Left lung (tissue), 14 donors: ENCODE measurements at places on chromosomes 13 and 19. TPM values are rescaled to one million over a fixed set of nuclear protein-coding genes. Genes with fewer than 3 reads are reported as not detected.

GRCh38 chr19:44740351-44740824, 8.1 kb upstream of the BCL3 start:
- no peaks in the 10 kb centered on the region for H3K36me3 ChIP-seq
- peak overlapping the region; percentile 97 for H3K27ac ChIP-seq

DNA sequence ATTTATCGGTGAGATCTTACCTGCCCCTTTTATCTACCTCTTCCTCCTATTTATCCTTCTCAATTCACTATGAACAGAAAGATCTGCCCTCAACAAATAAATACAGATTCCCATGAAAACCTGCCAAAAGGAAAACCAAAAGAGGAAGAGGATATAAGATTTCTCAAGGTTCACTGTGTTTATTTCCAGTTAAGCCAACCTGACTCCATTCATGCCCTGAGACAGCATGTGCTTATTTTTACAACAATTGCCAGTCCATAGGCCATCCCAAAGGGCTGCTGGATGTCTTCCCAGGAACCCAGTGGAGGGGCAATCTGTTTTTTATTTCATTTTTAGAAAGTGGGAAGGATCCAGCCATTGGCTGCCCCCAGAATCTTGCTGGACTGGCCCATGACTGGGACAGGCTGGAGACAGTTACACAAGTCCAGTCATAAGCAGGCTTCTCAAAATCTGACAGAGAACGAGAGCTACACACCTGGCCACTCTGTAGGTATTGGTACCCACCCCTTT, 209.1 kb downstream of the IRS2 start:
- H3K4me3 ChIP-seq, result no peak overlapping the region
- H3K4me1 ChIP-seq, result no peaks in the 10 kb centered on the region
- DNase-seq, result no peak
- no peaks in the 10 kb centered on the region for H3K27me3 ChIP-seq
- no peak overlapping the region for H3K27ac ChIP-seq

- no peaks in the 10 kb centered on the region for H3K36me3 ChIP-seq
- H3K27ac ChIP-seq, result no peak overlapping the region
- H3K4me1 ChIP-seq, result peaks cover 15% of the 10 kb centered on the region
- peaks cover 8% of the 10 kb centered on the region for H3K27me3 ChIP-seq
- H3K4me3 ChIP-seq, result no peak overlapping the region
Observed at GRCh38 chr13:110214637-110215036, 92.3 kb downstream of the COL4A1 start.

DNA sequence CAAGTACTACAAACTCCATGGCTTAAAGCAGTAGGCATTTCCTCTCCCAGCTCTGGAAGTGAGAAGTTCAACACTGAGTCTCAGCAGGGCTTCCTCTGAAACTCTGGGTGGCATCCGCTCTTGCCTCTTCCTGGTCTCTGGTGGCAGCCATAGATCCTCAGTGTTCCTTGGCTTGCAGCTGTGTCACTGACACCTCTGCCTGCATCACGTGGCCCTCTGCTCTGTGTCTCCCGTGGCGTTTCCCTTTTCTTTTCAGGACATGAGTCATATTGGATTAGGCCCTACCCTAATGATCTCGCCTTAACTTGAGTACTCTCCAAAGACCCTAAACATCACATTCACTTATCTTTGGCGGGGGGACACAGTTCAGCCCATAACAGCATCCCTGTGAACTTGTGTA, 466.7 kb downstream of the MYO16 start:
- no peaks in the 10 kb centered on the region for H3K36me3 ChIP-seq
- no peak overlapping the region for H3K4me3 ChIP-seq
- no peak for DNase-seq

DNA sequence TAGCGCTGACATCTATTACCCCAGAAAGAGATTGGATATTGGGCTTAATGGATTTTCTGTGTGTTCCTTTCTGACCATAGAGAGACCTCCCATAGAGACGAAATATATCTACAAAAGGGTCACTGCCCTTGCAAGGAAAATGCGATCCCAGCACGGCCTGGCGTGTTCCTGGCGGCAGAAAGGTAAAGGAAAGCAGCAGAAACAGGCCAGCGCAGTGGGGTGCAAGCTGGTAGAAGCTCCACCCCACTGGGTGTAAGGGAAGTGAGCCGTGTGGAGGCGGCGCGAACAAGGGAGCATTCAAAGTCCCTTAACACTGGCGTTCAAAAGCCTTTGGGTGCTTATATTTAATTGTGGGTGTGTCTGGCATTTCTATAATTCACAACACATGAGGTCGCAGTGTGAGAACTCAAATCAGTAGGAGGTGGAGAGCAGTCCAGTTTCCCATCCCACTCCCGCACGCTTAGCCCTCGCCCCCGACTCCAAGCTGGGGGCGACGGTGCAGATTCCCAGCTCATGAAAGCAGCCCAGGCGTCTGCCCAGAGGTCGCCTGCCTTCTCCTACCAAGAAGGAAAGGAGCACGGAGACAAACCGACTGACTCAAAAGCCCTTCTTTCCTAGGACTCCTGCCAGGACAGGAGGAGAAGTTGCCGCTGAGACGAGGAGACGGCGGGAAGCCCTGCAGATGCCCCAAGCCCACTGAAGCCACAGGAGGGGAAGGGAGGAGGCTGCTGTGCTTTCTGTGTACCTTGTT, 478.4 kb downstream of the FOXO1 start:
- no peaks in the 10 kb centered on the region for H3K27me3 ChIP-seq
- H3K4me1 ChIP-seq, result peaks cover 17% of the 10 kb centered on the region
- DNase-seq, result no peak
- H3K36me3 ChIP-seq, result no peaks in the 10 kb centered on the region

- no peaks in the 10 kb centered on the region for H3K4me1 ChIP-seq
- H3K27me3 ChIP-seq, result no peaks in the 10 kb centered on the region
- no peaks in the 10 kb centered on the region for H3K36me3 ChIP-seq
- no peak overlapping the region for H3K4me3 ChIP-seq
- H3K27ac ChIP-seq, result no peak overlapping the region
Observed at GRCh38 chr13:37984357-37984756, 114.8 kb upstream of the TRPC4 start.

- H3K4me1 ChIP-seq, result no peaks in the 10 kb centered on the region
- H3K27ac ChIP-seq, result no peak overlapping the region
- H3K36me3 ChIP-seq, result no peaks in the 10 kb centered on the region
- no peak for DNase-seq
- H3K27me3 ChIP-seq, result no peaks in the 10 kb centered on the region
Observed at GRCh38 chr13:102972191-102972590, 94.0 kb downstream of the SLC10A2 start.

DNA sequence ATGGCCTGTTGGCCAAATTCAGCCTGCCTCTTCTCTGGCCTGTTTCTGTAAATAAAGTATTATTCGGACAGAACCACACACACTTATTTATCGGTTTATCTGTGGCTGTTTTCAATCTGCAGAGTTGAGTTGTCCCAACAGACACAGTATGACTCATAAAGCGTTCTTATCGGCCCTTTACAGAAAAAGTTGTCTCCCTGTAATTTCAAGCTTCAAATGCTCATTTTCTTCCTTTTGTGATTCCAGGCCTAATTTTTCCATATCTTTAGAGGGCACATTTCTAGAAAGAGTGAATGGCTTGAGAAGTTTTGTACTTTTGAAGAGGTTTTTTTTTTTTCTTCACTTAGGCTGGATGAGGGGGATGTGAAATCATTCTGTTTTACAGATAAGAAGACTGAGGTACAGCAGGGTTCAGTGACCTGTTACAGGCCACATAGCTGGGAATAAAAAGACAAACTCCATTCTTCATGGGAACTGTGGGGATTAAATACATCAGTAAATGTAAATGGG, 440.9 kb downstream of the TSHZ3 start:
- no peaks in the 10 kb centered on the region for H3K36me3 ChIP-seq
- H3K27me3 ChIP-seq, result no peaks in the 10 kb centered on the region
- no peak overlapping the region for H3K27ac ChIP-seq
- no peaks in the 10 kb centered on the region for H3K4me1 ChIP-seq
- no peak for DNase-seq

DNA sequence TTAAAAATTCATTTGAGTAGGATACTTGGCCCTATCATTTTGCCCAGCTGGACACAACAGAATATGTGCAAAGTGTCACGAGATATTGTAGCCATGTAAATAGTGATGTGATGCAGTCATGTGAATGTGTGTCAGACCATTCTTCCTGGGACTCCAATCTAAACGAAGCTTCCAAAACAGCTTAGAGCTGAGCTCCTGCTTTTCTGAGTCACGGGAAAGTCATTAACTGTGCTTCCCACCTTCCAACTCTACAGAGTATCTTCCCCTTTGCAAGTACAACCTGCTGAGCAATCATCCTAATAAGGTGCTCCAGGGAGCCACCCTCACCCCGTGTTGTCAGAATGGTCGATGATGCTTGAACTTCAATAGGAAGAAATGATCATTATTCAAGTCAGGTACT, 294.7 kb downstream of the MYO16 start:
- H3K4me3 ChIP-seq, result no peak overlapping the region
- DNase-seq, result no peak
- no peaks in the 10 kb centered on the region for H3K27me3 ChIP-seq
- no peaks in the 10 kb centered on the region for H3K36me3 ChIP-seq
- no peak overlapping the region for H3K27ac ChIP-seq

DNA sequence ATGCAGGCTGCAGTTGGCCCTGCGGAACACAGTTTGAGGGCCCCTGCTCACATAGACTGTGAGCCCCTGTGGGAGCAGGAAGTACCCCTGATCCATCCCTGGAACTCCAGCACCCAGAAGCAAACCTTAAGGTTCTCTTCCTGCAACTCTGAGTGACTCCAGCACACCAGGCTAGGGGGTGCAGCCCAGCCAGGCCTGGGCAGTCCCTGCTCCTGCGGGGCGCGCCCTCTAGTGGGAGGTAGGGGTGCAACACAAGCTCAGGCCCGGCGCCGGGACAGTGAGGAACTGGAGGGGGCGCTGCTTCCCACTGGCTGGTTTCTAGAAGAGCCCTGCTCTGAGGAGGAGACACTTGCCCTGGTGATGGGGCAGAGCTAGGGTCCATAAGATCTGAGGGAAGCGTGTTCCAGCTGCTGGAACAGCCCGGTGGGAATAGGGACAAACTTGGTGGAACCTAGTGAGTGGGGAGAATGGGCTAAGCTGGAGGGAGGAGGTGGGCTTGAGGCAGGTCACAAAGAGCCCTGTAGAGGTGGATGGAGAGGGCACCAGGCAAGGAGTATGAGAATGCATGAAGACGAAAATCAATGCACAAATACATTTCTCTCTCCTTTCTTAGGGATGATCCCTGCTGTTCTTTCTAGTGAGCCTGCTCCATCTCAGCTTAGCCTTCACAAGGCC, 5.0 kb downstream of the ZSCAN5A start:
- H3K27me3 ChIP-seq, result no peaks in the 10 kb centered on the region
- H3K36me3 ChIP-seq, result no peaks in the 10 kb centered on the region
- H3K27ac ChIP-seq, result no peak overlapping the region
- DNase-seq, result no peak

DNA sequence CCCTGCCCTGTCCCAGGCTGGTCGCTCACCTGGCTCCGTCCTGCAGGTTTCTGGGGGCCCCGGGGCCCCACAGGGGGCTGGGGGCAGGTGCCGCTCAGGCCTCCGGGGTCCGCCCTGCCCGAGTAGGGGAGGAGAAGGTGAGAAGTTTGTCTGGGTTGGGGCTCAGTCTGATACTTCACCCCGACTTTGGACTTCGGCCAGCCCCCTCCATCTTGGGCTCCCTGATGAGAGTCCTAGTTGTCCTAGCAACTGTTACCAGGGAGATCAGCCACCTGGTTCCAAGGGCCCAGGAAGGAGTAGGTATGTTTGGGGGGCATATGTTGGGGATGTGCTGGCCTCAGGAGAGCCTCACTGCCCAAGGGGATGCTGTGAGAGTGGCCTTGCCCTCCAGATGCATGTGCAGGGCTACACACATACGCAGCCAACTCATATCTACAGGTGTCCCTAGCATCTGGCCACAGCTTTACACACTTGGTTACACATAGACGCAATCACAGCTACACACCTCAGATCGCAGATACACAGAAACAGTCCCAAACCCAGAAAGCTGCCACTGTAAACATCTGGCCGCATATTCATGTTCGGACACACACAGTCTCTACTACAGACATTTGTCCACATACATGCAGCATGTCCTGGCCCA, 3.4 kb downstream of the NUMBL start:
- no peak overlapping the region for H3K4me3 ChIP-seq
- H3K27me3 ChIP-seq, result no peaks in the 10 kb centered on the region
- no peak overlapping the region for H3K27ac ChIP-seq

- no peaks in the 10 kb centered on the region for H3K36me3 ChIP-seq
- DNase-seq, result no peak
- no peak overlapping the region for H3K4me3 ChIP-seq
- no peak overlapping the region for H3K27ac ChIP-seq
- peaks cover 41% of the 10 kb centered on the region for H3K27me3 ChIP-seq
Observed at GRCh38 chr19:6712692-6713670, 7.5 kb downstream of the C3 start.

- peak; percentile 25 for DNase-seq
- H3K27me3 ChIP-seq, result no peaks in the 10 kb centered on the region
- peaks cover 10% of the 10 kb centered on the region for H3K4me1 ChIP-seq
- H3K4me3 ChIP-seq, result no peak overlapping the region
- H3K36me3 ChIP-seq, result no peaks in the 10 kb centered on the region
Observed at GRCh38 chr13:73092829-73093228, 34.0 kb downstream of the KLF5 start.

GRCh38 chr13:110455941-110456340, 105.6 kb downstream of the RAB20 start:
- no peaks in the 10 kb centered on the region for H3K36me3 ChIP-seq
- H3K4me3 ChIP-seq, result peak overlapping the region; percentile 4
- H3K27ac ChIP-seq, result no peak overlapping the region
- no peaks in the 10 kb centered on the region for H3K27me3 ChIP-seq

GRCh38 chr19:15640294-15640903, at the start of gene CYP4F3:
CYP4F3 (plus strand) TSS chr19:15640897; CDS start chr19:15641416, 519 bp downstream.
- no peak for DNase-seq
- no peaks in the 10 kb centered on the region for H3K4me1 ChIP-seq
- H3K27ac ChIP-seq, result no peak within 1 kb of the TSS

GRCh38 chr13:84497613-84498012, 615.3 kb upstream of the SLITRK1 start:
- H3K27ac ChIP-seq, result no peak overlapping the region
- no peaks in the 10 kb centered on the region for H3K4me1 ChIP-seq
- no peaks in the 10 kb centered on the region for H3K27me3 ChIP-seq
- DNase-seq, result no peak
- no peaks in the 10 kb centered on the region for H3K36me3 ChIP-seq
- no peak overlapping the region for H3K4me3 ChIP-seq

DNA sequence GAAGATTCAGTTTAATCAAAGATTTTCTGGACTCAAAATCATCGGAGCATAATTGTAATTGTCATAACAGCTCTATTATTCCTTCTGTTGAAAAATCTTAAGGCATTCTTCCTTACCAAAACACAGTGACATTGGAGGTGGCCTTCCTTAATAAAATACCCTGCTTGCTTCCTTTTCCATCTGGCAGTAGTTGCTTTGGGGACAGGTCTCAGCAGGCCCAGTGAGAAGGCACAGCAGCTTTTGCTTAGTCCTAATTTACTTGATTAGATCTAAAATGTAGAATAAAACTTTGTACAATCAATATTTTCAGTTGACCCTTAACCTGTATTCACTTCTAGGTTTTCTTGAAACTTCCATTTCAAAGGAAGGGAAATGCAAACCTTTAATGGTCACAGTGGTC, 471.6 kb downstream of the PCDH20 start:
- no peak for DNase-seq
- H3K27ac ChIP-seq, result no peak overlapping the region
- no peak overlapping the region for H3K4me3 ChIP-seq
- no peaks in the 10 kb centered on the region for H3K36me3 ChIP-seq
- H3K27me3 ChIP-seq, result no peaks in the 10 kb centered on the region

CBY2 gene
- not detected for total RNA-seq

TMEM255B gene
- total RNA-seq, result 19.2 TPM

NLRP11 gene
- total RNA-seq, result not detected

CYP4F8 gene
- total RNA-seq, result not detected

FXYD3 gene
- 88.4 TPM for total RNA-seq

PIP5K1C gene
- total RNA-seq, result 38.7 TPM

PSG2 gene
- not detected for total RNA-seq
